ENCODE measurements at places on chromosomes 12 and 14.

GRCh38 chr14:80930095-80930494, 11.4 kb downstream of the CEP128 start:
- DNase-seq: no peak

- no peak for DNase-seq
Observed at GRCh38 chr12:132422381-132423043, 67.4 kb upstream of the FBRSL1 start.

GRCh38 chr12:132151145-132151765, 7.0 kb downstream of the NOC4L start:
- no peak for DNase-seq

DNA sequence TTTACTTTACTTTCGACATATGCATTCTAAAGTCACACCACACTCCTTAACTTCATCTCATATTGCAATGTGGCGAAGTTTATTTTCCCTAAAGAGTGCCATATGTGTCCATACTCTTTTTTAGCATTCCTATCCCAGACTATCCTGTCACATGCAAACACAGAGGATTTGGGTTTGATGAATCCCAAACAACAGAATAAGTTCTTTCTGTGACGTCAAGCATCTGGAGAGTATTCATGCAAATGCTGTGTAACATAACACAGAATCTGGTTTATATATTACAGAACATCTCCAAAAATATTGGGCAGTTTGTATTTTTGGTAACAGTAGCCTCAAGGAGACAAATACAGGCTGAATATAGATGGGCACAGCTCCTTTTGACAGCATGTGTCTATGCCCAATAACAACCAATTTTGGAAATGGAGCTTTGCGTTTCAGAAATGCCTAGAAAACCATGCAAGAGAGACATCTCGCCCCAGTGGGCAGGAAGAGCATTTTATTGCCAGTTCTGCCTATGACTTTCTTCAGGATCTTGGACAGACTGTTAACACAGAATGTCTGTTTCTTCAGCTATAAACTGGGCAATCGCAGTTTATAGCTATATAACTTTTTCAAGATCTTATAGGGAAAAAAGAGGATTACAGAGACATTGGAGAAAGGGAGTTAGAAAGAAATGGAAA, 190.8 kb downstream of the ADAMTS20 start:
- no peak for DNase-seq

- no peak for DNase-seq
Observed at GRCh38 chr12:58925111-58925611, 4.9 kb upstream of the LRIG3 start.

DNA sequence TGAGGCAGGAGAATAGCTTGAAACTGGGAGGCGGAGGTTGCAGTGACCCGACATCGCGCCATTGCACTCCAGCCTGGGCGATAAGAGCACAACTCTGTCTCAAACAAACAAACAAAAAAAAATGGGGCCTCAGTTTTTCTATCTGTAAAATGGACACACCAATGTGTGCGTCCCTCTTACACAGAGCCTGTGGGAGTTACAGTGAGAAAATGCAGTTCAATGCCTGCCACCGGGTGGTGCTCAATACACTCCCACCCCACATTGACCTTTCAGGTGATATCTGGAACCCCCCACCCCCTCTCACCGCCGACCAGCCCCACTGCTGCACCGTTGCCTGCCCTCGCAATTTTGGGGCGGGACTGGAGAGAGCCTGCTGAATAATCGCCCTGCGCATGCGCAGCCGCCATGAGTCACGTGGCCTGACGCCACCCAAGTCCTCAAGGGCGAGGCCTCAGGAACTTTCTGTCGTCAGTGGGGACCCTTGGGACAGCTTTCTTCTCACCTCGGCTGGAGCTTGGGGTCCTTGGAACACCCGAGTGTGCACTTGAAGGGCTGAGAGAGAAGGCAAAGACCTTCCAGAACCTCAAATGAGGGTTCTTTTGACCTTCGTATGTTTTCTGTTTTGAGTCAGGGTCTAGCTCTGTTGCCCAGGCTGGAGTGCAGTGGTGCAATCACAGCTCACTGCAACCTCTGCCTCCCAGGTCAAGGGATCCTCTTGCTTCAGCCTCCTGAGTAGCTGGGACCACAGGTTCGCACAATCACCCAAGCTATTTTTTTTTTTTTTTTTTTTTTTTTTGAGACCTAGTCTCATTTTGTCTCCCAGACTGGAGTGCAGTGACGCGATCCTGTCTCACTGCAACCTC, 14.6 kb upstream of the CABP1 start:
- no peak for DNase-seq

- DNase-seq: no peak
Observed at GRCh38 chr14:21711360-21711961, 37.8 kb upstream of the OR4E1 start.

GRCh38 chr14:71985538-71986189, 53.4 kb downstream of the RGS6 start:
- DNase-seq: no peak

DNA sequence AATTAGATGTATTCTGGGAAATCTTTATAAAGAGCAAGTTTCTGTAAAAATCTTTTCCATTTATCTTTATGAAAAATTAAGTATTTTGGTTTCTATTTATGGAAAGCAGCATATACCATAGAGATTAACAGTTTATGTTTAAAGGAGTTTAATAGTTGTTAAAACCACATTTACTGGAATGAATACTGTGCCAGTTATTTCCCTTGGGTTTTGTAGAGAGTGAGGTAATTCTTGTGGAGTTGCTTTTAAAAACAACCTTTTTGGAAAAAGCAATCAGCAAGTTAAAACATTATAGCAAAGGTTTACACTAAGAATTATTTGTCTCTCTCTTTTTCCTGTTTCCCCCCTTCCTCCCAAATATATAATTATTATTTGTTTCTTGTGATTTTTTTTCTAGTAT, 34.9 kb downstream of the AEBP2 start:
- no peak for DNase-seq

Data from stimulated activated CD4-positive, alpha-beta T cell treated with anti-CD3 and anti-CD28 coated beads, Interleukin-12 subunit alpha, Interleukin-12 subunit beta, amount 100 ng/mL, for 4 hours (primary cell).